ENCODE measurements at places on chromosomes 7 and 10. TPM values are rescaled to one million over a fixed set of nuclear protein-coding genes. Genes with fewer than 3 reads are reported as not detected.

DNA sequence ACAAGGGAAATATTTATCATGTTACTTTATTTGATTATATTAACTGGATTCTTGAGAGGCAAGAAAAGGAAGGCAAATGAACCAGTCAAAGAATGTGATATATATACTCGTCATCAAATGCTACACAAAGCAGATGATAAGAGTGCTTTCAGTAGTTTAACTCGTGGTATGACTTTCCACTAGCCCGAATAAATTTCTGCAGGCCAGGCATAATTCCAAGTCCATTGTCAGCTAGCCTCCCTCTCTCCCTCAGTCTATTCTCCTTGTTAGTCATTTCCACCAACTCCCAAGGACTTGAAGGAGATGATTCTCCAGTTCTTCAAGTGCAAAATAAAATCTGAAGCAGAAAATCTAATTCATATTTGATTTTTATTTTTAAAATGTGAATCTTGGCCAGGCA is 190.5 kb downstream of the GLI3 start:
- no peak for ATAC-seq

- no peak for ATAC-seq
Observed at GRCh38 chr7:134465491-134465890, 6.6 kb upstream of the AKR1B1 start.

- ATAC-seq, result peak; percentile 27
Observed at GRCh38 chr7:128434413-128435326, 21.0 kb upstream of the HILPDA start.

DNA sequence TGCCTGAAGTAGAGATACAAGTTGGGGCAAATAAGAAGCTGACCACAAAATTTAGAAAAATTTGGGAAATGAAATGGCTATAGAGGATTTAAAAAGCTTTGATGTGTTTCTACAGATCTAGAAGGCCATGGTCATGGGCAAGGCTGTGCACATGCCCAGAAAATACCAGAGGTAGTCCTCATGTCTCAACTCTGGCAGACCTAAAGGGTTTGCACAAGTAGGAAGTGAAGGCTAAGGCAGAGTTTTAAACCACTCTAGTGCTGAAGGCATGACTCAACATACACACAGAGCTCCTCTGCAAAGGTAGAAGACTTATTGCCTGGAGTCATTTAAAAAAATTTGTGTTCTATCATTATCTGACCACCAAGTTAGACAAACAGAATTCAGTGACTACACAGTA is 364.6 kb downstream of the CCSER2 start:
- ATAC-seq, result no peak

- ATAC-seq, result no peak
Observed at GRCh38 chr10:111199587-111199986, 122.8 kb downstream of the ADRA2A start.

DNA sequence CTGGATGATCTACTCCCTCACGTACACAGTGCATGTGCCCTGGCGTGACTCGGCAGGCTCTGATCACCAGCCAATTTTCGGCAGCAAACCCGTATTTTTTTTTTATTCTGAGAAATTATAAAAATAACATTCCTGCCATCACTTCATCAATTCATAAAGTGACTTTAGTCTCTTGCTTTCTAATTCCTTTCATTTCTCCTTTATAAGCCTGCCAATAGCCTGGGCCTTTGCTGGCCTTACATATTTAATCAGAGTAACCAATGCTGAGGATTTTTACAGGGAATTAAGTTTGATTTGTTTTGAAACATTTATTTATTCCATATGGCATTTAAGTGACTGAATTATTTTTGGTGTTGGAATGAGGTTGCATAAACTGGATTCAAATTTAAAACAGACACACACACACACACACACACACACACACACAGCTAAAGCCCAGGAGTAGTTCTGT is 140.8 kb downstream of the ETV1 start:
- ATAC-seq, result no peak

GRCh38 chr10:114680543-114681117 is 22.6 kb upstream of the ABLIM1 start:
- ATAC-seq, result peak; percentile 10

- no peak for ATAC-seq
Observed at GRCh38 chr7:137715121-137715520, 131.7 kb downstream of the DGKI start.

- ATAC-seq, result peak; percentile 34
Observed at GRCh38 chr7:27235387-27236311, 7.0 kb upstream of the EVX1 start.

DNA sequence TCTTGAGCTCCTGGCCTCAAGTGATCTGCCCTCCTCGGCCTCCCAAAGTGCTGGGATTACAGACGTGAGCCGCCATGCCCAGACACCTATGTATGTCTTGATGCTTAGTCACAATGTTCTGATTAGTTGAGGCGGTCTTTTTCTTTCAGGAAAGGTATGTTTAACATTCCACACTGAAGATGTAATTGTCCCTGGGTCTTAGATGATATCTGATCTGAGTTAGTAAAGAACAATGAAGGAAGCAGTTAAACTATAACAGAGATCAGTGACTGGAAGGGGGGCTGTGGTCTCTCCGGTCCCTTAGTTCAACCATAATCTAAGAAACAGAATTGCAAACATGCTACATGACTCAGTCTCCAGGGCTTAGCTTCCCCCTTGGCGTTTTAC is 31.5 kb upstream of the SH2D4B start:
- peak; percentile 29 for ATAC-seq

The MCM10 gene
- total RNA-seq, result 5.9 TPM

The C10orf62 gene
- total RNA-seq, result 0.16 TPM

The ENO4 gene
- not detected for total RNA-seq
